ENCODE measurements at places on chromosomes 5 and 9.
A peak's percentile ranks its signal among the peaks of the same experiment; 100 is the strongest.

DNA sequence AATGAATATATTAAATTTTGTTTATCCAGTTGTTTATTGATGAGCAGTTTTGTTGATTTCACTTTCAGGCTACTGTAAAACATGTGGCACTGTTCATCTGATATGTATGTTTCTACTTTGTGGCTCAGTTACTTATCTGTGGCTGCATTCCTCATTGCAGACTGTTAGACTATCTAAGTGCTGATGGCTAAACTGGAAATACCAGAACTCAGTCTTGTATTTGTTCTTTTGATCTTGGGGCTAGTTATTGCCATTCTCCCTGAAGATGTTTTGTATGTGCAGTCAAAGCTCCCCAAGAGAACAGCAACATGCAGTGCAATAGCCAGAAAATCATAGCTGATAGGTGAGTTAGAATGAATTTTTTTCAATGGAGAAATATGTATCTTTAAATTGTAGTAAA, 162.2 kb downstream of the GADD45G start:
- DNase-seq, result no peak

DNA sequence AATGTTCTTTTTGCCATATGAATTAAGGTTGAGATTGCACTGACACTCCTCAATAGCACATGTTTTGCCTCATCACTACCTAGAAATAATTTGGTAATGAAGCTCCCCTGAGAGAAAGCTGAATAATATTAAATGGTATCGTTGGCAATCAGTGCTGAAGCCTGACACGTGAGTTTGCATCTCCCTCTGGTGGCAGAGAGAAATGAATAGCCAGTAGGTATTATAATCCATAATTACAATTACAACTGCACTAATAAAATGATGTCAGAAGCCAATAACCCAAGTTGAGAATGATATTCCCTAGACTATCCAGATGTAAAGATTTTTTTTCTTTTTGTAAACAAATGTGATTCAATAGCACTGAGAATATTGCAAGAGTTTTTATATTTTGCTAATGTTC, 700.3 kb downstream of the PTPRD start:
- no peak for DNase-seq

DNA sequence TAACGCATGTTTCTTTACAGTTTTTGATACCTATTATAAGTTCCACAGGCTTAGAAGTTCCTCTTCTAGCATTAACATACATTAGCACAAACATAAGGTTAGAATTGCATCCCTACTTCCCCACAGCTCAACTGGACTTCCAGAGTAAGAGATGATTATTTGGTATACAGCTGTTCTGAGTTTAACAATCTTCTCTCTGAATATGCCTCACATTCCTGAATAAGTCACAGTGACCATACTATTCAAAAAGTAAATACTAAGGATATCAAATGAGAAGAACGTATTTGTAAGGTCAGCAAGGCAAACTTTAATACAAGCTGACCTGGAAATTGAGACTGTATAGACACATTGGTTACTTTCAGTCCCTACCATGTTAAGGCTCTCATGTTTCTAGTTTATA, 21.3 kb downstream of the NR6A1 start:
- DNase-seq, result no peak

GRCh38 chr9:73869264-73869663, 627.9 kb upstream of the RORB start:
- peak; percentile 26 for DNase-seq

GRCh38 chr5:116696366-116696765, 121.7 kb upstream of the SEMA6A start:
- DNase-seq, result no peak

DNA sequence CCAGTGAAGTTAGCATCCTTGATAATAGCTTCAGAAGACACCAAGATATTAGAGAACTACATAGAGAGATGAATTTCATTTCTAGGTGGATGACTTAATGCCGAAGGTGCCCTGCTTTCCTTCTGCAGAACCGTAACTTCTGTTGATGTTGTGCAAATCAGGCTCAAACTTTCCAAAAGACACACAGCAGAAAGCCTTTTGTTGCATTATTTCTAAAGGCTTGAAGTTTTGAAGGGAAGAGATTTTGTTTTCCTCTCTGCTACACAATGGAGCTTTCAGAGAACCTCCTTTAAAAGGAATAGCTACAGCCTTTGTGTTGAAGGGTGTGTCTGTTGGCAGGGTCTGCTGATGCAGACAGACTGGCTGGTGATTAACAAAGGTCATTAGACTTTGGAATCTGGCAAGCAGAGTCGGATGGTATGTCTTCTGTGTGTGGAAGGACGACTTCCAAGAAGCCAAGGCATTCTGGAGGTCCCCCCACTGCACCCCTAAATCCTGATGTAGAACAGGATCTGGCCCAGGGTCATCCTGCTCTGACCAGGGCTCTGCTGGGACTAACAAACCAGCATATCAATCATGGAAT, 57.8 kb downstream of the ZNF462 start:
- no peak for DNase-seq

DNA sequence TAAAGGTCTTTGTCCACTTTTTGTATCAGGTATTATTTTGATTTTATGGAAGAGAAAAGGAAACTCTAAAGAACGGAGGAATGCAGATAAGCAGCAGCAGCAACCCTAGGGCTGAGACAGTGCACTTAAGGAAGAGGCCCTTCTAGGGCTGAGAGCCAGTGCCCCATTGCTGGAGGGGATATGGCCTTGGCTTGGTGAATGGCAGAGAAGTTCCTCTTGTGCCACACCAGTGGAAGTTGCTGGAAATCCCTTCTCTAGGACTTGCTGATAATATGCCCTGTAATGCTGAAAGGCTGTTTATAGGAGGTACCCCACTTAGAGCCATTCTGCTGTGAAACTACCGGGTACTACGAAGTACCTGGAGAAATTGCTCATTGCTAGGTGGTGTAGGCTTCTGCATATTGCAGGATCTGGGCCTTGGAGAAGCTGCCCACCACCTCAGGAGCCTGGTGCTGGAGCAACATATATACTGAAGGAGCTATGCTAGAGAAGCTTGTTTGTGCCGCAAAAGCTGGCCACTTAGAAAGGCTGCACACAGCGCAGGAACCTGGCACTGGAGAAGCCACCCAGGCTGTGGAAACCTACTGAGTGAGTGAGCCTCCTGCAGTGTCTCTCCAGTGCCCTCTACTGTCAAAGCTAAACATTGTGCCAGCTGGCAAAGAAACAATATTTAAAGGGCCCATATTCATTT, 9.6 kb upstream of the UBTD2 start:
- DNase-seq, result peak; percentile 43

GRCh38 chr5:147906326-147907095, at the start of gene C5orf46:
C5orf46 (minus strand) TSS chr5:147906538; CDS start chr5:147906501, 37 bp downstream.
- no peak for DNase-seq

DNA sequence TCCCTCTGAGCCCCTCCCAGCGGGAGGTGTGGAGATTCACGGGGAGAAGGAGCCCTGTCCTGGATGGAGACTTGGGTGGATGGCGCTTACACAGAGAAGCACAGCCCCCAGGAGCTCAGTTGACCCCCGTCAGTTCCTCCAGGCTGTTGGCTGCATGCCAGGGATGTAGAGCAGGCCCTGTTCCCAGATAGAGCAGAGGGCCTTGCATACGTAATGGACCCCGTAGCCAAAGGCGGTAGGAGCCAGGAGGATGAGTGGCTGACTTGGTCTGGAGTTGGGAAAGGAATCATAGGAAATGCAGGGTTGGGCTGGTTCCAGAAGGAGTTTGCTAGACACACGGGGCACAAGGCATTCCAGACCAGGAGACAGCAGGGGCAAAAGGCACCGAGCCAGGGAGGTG, 2.5 kb downstream of the PMPCA start:
- DNase-seq, result no peak

DNA sequence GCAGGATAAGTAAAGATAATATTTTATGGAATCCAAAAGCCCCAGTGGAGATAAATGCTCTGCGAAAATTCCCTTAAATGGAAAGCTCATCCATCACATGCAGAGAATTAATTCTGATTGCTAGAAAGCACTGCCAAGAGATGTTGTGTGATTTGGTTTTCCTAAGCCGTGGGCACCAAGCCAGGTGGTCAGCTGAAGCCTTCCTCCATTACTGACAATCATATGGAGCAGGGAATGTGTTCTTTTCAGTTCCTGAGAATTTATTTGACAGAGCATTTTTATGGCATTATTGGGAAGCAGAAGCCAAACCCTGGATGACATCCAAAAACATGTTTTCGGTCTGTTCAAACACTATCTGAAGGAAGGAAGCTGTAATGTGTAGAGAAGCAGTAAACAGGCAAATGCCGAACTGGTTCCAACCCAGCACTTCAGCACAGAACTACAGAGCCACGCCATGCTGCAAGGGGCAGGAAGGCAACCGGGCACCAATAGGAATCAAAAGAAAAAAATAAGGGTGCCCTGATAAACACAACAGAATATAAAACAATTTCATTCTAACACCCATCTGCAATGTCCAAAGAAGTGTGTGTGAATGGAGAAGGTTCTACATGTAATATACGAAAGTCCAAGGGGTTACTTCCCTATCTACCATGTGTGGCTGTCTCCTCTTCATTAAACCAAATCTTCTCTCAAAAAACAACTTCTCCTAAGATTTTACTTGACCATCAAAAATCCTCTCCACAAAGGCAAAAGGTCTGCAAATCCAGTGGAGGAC, 12.3 kb downstream of the ARSB start:
- no peak for DNase-seq

- no peak for DNase-seq
These were observed 182.5 kb downstream of the TMEM167A start for GRCh38 chr5:82894716-82895115.

DNA sequence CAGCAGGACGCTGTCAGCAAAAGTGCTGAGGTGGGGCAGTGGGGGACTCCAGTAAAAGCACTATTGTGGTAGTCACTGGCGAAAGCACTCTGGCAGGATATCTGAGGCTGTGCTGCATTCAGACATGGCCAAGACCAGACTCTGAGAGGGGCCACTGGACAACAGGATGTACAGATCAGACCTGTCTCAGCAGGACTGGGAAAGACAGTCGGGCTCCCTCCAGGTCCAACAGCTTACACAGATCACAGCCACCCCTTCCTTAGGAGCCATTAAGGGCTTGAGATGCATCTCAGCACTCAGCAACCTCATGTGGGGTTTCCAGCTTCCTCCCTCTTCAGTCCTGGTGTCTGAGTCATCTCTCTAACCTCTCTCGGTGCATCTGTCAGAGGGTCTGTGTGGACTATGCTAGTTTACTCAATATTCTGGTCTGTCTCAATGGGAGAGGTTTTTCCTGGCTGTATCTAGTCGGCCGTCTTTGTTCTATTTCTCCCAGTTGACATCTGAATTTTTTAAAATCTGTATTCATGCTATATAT, 154.5 kb downstream of the CWC27 start:
- no peak for DNase-seq

- DNase-seq, result no peak
These were observed 732.0 kb downstream of the CDH18 start for GRCh38 chr5:19256036-19256435.
